ENCODE measurements at places on chromosomes 7 and 10. TPM values are rescaled to one million over a fixed set of nuclear protein-coding genes. Genes with fewer than 3 reads are reported as not detected.

- DNase-seq = no peak
Measured at GRCh38 chr10:30857803-30858202, 173.9 kb downstream of the ZNF438 start.

- no peak for DNase-seq
Measured at GRCh38 chr7:139743967-139744767, 33.6 kb downstream of the HIPK2 start.

- DNase-seq = no peak
Measured at GRCh38 chr7:142188154-142188553, 69.7 kb downstream of the PRSS58 start.

- no peak for DNase-seq
Measured at GRCh38 chr10:79979976-79980687, 31.2 kb upstream of the SFTPD start.

DNA sequence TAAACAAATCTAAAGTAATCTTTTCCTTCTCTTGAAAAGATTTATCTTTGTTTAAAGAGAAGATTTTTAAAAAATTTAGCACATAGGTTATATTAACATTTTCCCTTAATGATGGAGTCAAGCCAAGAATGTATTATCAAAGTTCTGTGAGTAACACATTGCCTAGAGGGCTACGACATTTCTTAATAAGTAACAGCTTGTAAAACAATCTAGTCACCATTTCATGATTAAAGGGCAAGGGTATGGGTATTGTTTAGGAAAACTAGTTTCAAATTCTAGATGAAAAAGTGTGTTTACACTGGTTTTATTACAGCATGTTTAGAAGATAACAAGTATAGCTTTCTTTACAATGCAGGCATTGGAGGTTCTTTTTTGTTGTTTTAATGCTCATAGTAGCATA lies 28.6 kb upstream of the LAMB4 start:
- no peak for DNase-seq

- no peak for DNase-seq
Measured at GRCh38 chr10:109912335-109913281, 10.7 kb downstream of the XPNPEP1 start.

GRCh38 chr7:33910756-33911155 lies 5.4 kb downstream of the BMPER start:
- no peak for DNase-seq

GRCh38 chr10:44307691-44308090 lies 77.2 kb downstream of the CXCL12 start:
- DNase-seq = no peak

DNA sequence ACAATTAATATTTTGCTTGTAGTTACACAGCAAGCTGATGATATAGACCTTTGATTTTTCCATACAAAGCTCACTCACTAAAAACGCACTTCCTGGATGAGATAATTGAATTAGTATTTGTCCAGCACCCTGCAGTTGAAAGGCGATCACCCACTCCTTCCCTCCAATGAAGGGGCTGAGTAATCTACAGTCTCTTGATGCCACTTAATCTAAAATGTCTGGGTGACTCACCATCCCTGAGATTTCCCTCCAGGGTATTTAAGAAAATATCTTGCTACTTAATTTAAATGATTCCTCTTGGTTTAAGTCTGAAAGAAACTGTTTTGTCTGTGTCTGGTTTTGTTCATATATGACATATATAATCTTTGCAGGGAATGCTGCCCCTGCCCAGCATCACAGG lies 515.3 kb downstream of the GRID1 start:
- DNase-seq = no peak

DNA sequence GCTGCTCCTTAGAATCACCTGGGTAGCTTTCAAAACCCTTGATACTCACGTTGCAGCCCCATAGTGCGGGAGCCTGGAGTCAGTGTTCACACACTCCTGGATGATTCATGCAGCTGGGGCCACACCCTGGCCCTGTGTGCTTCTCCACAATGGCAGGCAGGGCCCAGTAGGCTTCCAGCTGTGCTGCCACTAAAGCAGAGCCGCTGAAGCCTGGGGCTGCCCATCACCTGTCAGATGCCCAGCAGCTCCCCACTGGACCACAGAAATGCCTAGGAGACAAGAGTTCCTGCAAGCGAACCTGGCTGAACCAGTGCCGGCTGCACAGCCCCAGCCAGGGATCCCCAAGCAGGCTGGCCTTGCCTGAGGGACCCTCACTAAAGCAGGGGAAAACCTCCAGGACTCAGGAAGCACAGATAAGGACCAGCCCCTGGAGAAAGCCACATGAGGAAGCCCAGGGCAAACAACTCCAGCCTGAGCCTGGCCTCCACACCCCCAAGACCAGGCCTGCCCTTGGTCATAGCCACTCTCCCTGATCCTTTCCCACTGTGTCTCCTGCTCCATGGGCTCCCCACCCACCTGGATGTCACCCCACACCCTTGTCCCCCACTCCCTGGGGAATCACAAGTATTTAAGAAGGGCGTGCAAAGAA lies 111.9 kb downstream of the GRID1 start:
- DNase-seq = no peak

The TRPV5 gene
- not detected for total RNA-seq

The VPS26A gene
- total RNA-seq = 45.7 TPM

The PLXNA4 gene
- total RNA-seq = 0.27 TPM

The KCP gene
- 0.22 TPM for total RNA-seq

The ITIH5 gene
- not detected for total RNA-seq

The SNCG gene
- not detected for total RNA-seq

The NANOS1 gene
- 0.27 TPM for total RNA-seq

The NXPH1 gene
- not detected for total RNA-seq

The BLVRA gene
- 25.9 TPM for total RNA-seq

Data from CD4-positive, CD25-positive, alpha-beta regulatory T cell (primary cell).